ENCODE measurements at places on chromosomes 3 and 15. TPM values are rescaled to one million over a fixed set of nuclear protein-coding genes. Genes with fewer than 3 reads are reported as not detected.

DNA sequence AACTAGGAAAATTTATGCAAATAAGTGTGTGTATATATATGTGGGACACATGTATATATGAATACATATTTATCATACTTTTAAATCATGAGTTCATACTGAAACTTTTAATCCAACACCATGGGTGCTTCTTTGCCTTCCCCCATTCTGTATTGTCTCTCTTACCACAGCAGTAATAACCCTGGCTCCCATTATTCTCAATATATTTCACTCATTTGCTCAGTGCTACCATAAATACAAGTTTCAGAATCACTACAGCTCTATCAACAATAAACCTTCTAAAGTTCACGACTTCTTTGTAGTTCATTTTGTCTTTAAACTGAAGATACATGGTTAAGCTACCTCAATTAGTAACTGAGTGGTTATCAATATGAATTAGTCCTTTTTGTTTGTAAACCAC lies 82.2 kb downstream of the PCCB start:
- no peak for DNase-seq

DNA sequence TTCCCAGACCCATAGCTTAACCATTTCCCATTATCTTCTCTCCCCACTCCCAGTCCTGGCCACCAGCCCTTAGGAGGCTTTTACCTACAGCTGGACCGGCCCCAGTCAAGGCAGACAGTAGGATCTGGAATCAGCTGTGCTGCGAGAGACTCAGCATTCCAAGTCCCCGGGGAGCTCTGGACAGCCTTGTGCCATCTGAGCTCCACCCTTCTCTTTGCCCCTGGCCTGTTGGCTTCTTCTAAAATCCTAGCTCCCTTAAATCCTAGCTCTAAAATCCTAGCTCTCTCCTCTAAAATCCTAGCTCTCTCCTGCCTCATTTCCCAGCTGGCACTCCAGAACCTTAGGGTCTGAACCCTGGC lies 21.3 kb downstream of the MEGF11 start:
- DNase-seq: no peak

- no peak for DNase-seq
These were observed 91.4 kb downstream of the SMAD3 start for GRCh38 chr15:67156834-67157233.

DNA sequence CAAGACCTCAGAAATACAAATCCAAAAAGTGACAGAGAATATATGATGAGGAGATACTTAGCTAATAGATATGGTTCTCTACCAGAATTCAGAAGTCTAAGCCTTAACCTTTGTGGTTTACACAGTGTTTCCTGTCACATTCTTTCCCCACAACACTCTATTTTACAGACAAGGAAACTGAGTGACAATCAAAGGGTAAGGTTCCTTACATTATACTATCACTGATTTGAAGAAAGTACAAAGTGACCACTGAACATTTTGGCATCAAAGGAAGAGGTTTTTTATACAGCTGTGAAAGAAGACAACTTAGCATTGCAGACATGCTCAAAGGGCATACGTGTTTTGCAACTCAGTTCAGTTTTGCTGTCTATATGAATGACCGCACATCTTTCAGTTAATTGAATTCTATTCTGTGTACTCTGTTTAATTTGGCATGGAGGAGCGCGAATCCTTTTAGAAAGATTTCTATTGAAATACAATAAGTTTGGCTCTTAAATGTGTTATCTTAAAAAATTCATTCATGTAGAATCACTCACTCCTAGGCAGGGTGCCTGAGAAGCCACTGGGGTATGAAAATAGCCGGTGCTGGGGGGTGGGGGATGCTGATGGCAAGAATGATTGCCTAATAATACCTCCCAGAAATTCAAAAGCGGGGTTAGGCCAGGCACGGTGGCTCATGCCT lies 66.5 kb upstream of the SKOR1 start:
- no peak for DNase-seq

The ZBED2 gene
- total RNA-seq: not detected

The CCRL2 gene
- 3.9 TPM for total RNA-seq

The NR1I2 gene
- not detected for total RNA-seq

The SEMA3F gene
- total RNA-seq: 143 TPM
